ENCODE measurements at places on chromosomes 3 and 15.

DNA sequence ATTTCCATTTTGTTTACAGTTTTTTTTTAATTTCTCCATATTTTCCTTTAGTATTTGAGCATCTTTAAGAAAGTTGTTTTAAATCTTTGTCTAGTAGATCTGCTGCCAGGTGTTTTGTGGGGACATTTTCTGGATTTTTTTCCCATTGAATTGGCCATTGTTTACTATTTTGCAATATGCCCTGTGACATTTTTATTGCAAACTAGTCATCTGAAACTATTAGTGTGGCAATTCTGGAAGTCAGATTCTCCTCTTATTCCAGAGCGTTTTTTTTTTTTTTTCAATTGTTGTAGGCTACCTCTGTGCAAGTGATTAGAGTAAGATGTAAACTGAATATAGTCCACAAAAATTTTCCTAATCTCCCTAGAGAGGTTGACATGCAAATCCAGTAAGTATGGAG is 334.2 kb downstream of the PYDC2 start:
- no peak for DNase-seq

DNA sequence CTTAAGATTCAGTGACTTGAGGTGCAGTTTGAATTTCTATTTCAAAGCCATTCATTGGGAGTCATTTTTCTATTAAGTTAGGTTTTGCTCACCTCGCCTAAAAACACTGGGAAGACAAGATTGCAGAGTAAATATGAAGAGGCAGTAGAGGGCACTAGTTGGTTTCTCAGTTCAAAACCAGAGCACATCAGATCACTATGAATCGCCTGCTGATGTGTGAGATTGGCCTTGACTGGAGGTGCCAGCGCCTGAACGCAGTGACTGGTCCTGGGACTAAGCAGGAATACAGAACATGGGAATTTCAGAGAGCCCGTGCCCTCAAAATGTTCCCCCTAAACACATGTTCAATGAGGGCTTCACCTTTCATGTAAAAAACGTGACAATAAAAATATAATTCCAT is 229.0 kb downstream of the ITPR1 start:
- peak; percentile 19 for DNase-seq

DNA sequence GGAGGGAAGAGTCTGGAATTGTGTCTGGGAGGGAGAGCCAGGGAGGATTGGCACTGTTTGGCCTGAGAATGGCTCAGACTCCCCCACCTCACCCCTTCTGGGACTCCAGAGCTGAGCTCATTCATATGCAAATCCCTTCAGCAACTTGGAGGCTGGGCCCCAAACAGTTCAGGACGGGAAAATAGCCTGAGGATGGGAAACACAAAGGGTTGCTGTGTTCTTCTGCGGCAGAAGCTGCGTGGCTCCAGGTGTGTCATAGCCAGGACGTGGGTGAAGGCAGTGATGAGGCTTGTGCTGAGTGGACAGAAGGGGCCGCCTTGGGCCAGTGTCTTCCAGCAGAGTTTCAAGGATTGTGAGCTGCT is 16.6 kb downstream of the MASP1 start:
- DNase-seq, result no peak

GRCh38 chr15:63896336-63897115 is 62.8 kb upstream of the HERC1 start:
- no peak for DNase-seq

GRCh38 chr15:71093054-71094024 is 21.9 kb upstream of the THSD4 start:
- DNase-seq, result peak; percentile 27

- DNase-seq, result no peak
Measured at GRCh38 chr15:89132611-89133507, 44.6 kb downstream of the ABHD2 start.
